ENCODE measurements at places on chromosomes 7 and 10.

- no peak for DNase-seq
These were observed 11.2 kb downstream of the GARS1 start for GRCh38 chr7:30605832-30606231.

DNA sequence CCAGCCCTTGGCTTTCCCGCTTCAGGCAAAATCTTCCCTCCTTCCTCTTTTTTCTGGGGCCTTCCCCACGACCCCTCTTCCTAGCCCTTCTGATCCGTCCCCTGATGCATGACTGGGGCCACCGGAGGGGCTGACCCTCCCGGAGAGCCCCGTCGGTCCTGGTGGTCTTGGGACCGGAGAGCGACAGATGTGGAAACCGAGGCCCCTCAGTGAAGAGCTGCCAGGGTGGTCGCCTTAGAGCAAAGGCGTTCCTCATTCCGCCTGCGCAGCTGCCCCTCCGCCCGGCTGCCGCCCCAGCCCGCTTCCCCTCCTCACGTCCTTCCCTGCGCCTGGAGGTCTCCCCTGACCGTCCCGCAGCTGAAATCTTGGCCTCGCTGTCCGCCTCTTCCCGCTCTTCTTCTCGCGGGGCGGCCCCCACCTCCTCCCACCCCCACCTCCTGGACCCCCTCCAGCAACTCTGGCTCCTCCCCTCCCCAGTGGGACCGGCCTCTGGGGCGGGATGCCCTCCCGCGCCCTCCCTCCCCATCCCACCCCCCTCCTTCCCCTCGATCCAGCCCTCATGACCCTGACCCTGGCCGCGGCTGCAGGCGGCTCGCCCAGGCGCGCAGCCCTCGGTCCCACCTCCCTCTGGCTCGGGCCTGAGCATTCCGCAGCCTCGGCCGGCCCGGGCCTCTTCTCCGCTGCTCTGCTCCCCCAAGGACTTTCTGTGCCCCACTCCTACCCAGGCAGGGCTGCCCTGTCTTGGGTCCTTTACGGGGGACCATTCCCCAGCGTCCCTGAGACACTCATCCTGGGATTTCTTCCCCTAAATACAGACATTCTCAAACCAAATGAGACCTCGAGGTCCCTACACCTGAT, at the start of gene RARRES2:
RARRES2 (minus strand) TSS at position 367 of the 858 bp plus-strand sequence. CDS start 1,020 bp downstream, outside the sequence.
- DNase-seq = no peak

GRCh38 chr7:98703916-98704315, 86.8 kb downstream of the NPTX2 start:
- DNase-seq = no peak

DNA sequence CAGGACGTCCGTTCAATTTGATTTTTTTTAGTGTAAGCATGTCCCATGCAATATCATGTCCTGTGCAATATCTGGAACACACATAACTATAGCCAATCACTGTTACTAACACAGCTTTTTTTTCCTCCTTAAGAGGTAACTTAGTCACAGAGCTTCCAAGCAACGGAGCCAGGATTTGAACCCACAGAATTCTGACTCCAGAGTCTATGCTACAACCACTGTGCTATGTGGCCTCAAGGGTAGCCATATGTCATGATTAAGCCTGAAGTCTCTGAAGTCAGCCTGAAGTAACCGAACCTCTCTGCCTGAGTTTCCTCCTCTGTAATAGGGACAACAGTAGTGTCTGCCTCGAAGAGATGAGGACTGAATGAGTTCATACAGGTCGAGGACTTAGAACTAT, 42.2 kb upstream of the TCF7L2 start:
- no peak for DNase-seq

GRCh38 chr10:119723624-119724023, 2.2 kb upstream of the INPP5F start:
- DNase-seq = no peak

GRCh38 chr7:867001-867405, 9.4 kb upstream of the GET4 start:
- DNase-seq = no peak

Measured in Caco-2 (cell line).